ENCODE measurements at places on chromosomes 2 and 18.

DNA sequence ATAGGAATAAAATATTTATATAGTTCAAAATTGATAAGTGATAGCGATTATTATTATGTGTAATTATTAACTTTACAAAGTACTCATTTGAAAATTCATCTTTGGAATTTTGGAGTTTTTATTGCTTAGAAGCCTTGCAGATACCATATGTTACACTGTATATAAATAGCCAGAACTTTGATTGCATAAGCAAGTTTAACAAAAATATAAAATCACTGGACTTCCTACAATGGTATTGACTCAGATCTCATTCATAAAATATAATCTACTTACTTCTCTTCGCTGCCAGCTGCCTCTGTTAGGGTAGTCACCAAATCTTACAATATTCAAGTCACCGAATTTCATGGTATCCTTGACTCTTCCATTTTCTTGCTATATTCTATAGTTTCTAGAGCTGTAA, 22.5 kb downstream of the KLHL14 start:
- DNase-seq: no peak

- DNase-seq: no peak
Observed at GRCh38 chr18:24246143-24246542, 107.3 kb downstream of the CABYR start.

DNA sequence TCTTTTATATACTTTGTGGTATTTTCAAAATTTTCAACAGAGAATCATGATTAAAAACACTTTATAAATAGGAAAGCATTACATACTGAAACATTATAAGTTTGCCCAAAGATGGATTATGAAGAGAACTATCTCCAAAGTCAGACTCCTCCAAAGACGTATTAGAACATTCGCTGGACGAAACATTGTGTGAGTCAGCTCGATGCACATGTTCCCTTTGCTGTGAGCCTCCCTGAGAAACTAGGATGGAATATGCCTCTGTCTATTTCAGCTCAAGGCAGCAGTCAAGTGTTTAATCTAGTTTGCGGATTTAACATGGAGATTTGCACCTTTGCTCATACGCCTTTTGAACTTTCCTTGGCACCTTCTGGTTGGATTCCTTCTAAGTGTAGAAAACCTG, 92.2 kb upstream of the NCKAP5 start:
- DNase-seq: no peak

- no peak for DNase-seq
Observed at GRCh38 chr2:189521699-189522434, 58.7 kb downstream of the SLC40A1 start.

- DNase-seq: peak; percentile 35
Observed at GRCh38 chr18:11114653-11115052, 34.7 kb downstream of the PIEZO2 start.

- DNase-seq: no peak
Observed at GRCh38 chr2:64980183-64980582, 9.0 kb upstream of the SLC1A4 start.

- DNase-seq: no peak
Observed at GRCh38 chr2:62254424-62255266, 58.7 kb downstream of the B3GNT2 start.

DNA sequence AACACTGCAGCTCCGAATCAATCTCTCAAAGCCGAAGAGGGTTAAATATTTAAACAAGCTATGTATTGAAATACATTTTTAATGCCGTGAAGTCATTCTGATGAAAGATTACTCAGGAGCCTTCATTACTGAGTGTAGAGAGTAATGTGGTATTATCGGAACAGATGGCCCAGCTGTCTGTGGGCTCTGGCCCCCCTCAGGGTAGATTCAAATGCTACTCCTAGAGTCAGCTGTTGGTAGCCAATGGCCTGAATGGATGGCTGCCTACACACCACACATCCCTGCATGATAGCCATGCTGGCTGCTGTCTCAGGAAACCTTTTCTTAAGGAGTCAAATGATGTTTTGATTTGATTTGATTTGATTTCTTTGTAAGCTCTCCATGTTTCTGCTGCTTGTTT, 732.3 kb upstream of the CELF4 start:
- DNase-seq: no peak

- no peak for DNase-seq
Observed at GRCh38 chr18:49011291-49011746, 60.6 kb upstream of the SMAD7 start.

- DNase-seq: no peak
Observed at GRCh38 chr2:240646176-240646899, 21.1 kb downstream of the GPR35 start.

Data from fibroblast of skin of right biceps (primary cell).